ENCODE measurements at places on chromosomes 1 and 21.

DNA sequence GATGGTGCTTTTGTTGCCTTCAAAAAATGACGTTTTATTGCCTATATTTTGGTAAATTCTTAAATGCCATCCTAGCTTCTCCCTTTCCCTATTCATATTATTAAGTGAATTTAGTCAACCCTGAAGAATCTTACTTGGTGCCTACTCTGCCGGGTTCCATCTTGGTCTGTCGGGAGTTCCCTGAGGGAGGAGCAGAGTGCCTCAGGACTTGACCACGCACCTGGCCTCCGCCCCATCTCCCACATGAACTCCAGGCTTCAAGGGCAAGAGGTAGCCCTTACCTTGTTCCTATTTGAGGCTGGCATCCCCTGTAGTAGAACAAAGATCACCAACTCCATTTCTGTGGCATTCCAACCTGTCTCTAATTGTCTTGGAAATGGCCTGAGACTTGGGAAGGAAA lies 21.5 kb downstream of the VANGL2 start:
- no peak for DNase-seq

DNA sequence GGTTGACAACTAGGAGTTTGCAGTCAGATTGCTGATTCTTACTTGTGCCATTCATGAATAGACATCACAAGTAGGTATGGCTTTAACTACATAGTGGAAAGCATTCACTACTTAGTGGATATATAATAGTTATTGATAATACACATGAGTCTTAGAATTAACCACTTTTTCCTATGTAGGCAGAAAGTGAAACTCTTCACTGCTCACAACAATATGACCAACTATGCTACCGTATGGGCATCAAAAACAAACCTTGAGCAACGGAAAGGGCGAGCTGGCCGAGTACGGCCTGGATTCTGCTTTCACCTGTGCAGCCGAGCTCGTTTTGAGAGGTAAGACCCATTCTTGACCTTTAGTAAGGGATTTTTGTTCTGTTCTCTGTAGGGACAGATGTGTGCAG lies 38.7 kb downstream of the DHX9 start:
- DNase-seq = no peak

- no peak for DNase-seq
Observed at GRCh38 chr1:205266611-205267305, 39.0 kb downstream of the TMCC2 start.

- no peak for DNase-seq
Observed at GRCh38 chr1:171313319-171313834, 606 bp upstream of the FMO4 start.

DNA sequence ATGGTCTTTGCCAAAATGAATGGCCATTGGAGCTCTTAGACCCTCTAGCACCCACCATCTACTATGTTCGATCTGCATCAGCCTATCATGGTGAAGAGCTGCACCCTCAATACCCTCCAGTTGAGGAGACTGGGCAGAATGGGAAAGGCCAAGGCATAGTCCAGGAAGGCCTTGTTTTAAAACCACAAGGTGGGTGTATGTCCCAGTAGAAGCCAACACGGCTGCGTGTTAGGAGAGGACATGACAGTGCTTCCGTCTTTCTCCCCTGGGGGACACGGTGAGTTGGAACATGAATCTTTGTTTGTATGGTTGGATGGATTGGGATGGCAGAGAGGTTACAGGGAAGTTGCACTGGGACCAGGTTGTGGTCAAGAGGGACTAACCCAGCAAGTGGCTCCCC lies 18.6 kb upstream of the SH3D21 start:
- DNase-seq = no peak

DNA sequence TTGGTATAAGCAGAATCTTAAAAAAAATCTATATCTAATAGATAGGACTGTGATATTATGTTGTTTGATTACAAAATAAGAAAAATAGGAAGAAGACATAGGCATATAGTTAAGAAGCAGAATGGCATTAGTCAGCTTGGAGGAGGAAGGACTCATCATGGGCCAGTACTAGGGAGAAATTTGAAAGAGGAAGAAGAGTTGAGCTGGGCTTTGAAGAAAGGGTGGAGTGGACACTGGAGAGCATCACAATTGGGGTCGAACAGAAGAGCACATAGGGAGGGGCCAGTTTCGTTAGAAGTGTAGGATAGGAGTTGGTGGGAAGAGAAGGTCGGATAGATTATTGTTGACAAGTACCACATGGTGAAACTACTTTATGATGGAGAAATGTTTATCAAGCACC lies 129.3 kb downstream of the CACHD1 start:
- no peak for DNase-seq

GRCh38 chr1:2103266-2103900 lies 53.2 kb downstream of the PRKCZ start:
- no peak for DNase-seq

DNA sequence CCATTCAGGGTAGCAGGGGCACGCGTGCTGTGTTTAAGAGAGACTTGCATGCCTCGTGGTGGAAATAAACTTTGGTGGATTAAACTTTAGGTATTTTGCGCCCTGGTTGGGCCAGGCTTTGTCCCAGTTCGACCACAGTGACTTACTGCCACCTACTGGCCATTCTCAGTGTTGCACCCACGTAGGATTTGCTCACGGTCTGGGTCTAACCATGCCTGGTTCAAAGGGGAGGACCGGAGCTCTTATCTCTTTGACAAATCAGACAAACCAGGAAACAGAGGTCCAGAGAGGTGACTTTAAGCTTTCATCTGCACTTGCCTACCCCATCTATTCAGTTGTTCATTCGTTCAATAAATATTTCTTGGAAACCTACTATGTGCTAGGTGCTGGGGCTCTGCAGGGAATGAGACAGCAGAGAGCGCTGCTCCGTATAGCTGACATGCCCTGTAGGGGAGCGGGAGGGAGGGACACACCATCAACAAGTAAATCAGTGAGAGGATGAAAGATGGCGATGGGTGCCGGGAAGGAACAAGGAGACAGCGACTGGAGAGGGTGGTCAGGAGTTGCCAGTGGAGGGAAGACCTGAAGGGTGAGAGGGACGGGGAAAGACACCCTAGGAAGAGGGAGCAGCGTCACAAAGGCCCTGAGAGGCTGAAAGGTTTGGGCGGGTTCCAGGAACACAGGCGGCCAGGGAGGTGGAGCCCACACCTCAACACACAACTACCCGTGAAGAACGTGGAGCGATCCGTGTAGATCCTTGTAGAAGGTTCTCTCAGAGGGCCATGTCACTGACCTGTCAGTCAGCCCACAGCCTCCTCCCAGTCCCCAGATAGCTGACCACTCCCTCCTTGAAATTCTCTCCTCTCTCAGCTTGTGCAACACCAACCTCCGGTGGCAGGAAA lies 27.2 kb upstream of the TINAGL1 start:
- peak; percentile 86 for DNase-seq

GRCh38 chr21:35753308-35753707 lies 307.0 kb downstream of the SETD4 start:
- no peak for DNase-seq

DNA sequence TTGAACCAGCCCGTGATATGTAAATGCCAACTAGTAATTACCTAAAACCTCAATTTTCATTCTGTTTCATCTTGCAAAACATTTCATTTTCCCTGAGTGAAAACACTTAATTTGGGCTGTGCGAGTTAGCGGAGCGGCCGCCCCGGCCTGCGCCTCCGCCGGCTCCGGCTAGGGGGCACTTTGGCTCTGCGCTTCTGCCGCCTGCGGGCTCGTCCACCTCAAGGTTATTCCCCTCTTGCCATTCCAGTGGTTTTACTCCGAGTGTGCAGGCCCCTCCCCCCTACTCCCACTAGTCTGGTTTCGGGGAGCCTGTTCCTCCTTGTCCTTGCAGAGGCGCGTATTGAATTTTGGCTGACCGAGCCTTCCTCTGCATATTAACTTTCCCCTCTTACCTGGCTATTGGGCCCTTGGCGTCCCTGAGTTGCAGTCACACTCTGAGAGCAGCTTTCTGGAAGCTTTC lies 55.6 kb downstream of the PEX14 start:
- no peak for DNase-seq

- DNase-seq = no peak
Observed at GRCh38 chr21:33211732-33212131, 18.0 kb upstream of the IFNAR2 start.

DNA sequence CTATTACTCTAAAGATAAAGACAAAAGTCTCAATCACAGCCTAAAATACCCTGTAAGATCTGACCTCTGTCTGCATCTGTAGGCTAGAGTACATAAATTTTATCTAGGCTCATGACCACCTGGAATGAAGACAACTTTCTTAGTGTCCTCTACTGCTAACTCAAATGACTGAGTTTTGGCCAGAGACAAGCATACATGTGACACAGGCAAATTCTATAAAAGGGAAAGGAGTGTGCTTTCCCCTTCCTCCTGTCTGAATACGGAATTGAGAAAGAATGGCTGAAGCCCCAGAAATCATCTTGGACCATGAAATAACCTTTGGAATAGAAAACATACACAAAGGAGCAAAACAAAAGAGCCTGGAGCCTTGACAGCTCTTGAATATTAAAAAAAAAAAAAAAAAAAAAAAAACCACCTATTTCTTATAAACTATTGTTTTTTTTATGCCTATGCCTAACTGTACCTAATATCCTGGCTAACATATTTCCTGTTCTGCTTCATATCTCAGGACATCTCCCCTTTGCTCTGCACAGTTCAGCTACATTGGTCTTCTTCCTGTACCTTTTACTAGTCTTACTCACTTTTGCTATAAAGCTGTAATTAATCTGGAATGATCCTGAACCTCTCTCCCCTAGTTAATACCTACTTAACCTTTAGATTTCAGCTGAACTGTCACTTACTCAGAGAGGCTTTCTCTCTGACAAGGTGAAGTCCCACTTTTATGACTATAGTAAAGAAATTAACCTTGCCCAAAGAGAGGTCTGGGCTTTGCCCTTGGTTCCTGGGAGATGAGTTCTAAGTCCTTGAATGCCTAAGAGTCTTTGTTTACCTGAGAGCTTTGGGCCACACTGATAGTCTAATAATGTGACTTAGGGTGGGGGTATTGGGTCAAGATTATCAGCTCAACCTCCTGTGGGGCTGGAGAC lies 16.1 kb downstream of the UCHL5 start:
- DNase-seq = no peak

- no peak for DNase-seq
Observed at GRCh38 chr1:14538335-14538734, 60.1 kb upstream of the KAZN start.

GRCh38 chr1:156862584-156862983 lies 1.9 kb downstream of the NTRK1 start:
- DNase-seq = no peak

DNA sequence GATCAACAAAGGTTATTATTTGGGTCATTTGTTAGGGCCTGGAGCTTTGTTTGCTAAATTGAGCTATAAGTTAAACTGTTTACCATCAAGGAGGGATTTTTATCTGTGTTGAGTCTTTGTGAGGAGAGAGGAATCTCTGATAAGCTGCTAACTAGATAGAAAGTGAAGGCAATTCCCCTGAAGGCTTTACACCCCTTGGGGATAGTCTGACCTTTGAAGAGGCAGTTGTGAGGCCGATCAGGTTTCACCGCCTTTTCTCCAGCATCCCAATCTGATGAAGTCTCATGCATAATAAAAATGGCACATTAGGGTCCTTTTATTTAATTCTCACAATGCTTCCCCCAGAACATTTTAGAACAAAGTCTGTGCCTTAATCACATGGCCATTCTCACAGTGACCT lies 21.8 kb downstream of the C1orf21 start:
- DNase-seq = no peak

GRCh38 chr1:213375002-213375401 lies 324.0 kb downstream of the RPS6KC1 start:
- no peak for DNase-seq

DNA sequence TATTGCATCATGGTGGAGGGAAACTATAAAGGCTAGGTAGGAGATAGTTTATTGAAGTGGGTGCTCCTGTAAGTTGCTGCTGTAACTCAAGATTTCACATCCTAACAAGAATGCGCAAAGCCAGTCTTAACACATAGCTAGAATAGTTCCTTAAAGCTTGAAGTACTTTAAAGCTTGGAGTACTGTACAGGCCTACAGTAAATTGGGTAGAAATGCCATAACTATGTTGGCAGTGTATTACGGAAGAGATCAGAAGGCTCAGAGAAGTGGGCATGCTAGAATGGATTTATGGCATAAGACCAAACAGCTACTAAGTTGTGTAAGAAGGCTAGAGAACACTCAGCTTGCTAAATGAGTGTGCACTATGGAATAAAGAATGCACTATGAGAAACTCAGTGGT lies 44.5 kb downstream of the DMRTA2 start:
- no peak for DNase-seq

DNA sequence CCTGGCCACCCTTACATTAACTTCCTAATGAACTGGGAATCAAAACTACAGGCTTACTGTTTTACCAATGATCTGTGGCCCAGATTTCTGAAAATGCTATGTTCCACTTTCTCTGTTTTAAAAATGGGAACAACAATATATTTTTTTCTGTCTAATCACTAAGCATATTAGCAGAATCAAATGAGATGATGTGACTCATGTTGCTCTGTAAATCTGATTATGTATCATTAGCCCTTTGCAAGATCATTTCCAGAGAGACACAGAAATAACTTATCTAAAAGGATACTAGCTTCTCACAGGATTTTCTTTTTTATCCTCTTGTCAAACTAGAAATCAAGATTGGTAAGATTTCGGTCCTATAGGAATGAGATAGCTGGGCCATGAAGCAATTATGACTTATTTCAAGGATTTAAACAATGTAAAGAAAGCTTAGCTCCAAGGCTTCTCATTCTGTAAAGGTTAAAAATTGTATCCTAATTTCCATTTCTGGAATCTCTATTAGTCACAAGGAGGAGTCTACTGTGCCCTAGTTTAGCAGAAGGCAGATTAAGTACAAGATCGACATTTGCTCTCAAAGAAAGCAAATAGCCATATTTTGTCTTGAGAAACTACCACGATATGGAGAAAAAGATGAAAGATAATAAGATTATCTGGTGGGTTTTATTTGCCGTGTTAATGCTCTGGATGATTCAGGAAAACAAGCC lies 32.4 kb upstream of the CAMSAP2 start:
- no peak for DNase-seq

GRCh38 chr1:97791251-97791650 lies 129.6 kb downstream of the DPYD start:
- DNase-seq = no peak

- no peak for DNase-seq
Observed at GRCh38 chr1:201766131-201766866, 62.7 kb upstream of the IPO9 start.

GRCh38 chr1:204457666-204458065 lies 36.9 kb downstream of the PIK3C2B start:
- no peak for DNase-seq

DNA sequence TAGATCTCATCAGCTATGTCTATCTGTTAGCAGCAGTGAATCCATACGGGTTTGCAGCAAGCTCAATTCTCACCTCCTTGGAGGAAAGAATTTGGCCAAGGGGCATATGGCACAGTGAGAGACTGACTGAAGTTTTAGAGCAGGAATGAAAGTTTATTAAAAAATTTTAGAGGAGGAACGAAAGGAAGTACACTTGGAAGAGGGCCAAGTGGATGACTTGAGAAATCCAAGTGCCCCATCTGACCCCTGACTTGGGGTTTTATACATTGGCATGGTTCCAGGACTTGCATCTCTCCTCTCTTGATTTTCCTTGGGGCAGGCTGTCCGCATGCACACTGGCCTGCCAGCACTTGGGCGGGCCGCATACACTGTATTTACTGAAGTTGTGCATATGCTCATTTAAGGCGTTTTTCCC lies 9.2 kb upstream of the OSBPL9 start:
- DNase-seq = no peak

- DNase-seq = no peak
Observed at GRCh38 chr1:238450976-238451375, 560.3 kb upstream of the ZP4 start.

- DNase-seq = no peak
Observed at GRCh38 chr1:1853593-1854257, 37.2 kb downstream of the GNB1 start.

GRCh38 chr1:5693568-5693967 lies 298.7 kb downstream of the NPHP4 start:
- no peak for DNase-seq
